Inflammatory macrophage treated with lipopolysaccharide for 4 hours (primary cell): ENCODE measurements at places on chromosomes 13 and 19.

DNA sequence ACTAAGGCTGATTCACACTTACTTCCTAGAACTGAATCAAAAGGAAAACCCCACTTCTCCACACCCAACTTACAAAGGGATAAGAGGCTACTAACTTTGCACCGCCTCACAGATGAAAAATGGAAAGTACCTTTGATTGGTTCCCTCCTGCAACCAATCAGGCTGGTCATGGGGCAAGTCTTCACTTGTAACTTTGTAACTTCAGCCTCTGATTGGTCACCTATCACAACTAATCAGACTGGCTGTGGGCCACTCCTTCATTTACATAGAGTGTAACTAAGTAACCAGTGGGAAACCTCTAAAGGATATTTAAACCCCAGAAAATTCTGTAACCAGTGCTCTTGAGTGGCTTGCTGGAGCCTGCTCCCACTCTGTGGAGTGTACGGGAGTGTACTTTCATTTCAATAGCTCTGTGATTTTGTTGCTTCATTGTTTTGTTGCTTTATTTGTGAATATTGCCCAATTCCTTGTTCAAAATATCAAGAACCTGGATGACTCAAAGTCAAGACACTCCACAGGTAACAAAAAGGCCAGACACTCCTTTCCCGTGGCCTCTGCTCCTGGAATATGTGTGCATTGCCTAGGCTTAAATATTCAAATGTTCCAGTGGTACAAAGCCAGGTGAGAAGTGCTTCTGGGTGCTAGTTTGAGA lies 50.5 kb downstream of the RFC3 start:
- no peak for DNase-seq

DNA sequence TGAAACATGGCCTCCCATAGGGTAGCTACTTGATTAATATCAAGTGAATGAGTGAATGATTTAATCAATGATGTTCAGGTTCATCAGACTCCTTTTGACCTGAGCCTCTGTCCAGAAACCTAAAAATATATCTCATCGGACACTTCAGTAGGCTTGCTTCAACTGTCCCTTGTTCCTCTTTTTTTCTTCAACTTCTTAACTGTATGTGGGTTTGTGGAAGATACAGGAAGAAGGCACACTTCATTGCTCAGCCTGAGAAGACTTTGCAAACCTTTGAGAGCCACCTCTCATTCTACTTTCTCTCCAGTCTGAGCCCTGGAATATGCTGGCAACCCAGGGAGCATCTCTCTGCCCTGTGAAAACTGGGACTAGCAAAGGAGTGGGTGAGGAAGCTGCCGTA lies 557.0 kb downstream of the FGF9 start:
- DNase-seq = peak; percentile 0

DNA sequence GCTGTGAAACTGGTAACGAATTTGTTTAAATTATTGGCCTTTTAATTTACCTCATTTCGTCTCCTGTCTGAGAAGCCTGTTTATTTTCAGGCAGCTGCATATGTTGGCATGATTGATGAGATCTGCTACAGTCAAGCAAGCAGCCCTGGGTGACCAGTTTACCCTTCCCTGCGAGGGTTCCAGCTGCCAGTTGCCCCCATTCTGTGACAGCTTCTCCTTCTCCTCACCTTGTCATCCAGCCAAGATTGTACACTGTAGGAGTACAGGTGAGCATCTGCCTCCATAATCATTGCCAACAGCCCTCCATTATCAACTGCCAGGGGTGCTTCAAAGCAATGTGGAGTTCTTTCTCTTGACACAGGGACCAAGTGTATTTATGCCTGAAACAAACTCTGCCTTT lies 1979.9 kb upstream of the PRR20A start:
- no peak for DNase-seq

- no peak for DNase-seq
These were observed 859.1 kb downstream of the SLITRK6 start for GRCh38 chr13:84940167-84940566.

DNA sequence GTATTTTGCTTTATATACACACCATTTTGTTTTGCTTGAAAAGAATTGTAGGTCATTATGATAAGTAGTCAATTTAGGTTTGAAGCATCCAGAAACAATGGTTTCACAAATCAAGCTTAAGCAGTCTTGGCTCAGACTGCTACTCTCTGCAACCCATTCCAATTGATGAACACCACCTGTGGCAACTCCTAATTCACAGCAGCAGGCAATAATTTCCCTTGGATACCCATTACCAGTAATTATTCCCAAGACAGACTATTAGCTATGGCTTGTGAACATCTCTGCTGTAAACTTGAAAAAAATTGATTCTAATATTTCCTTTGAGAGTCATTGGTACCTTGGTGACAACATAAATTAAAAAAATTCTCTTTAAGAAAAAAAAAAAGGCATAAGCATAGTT lies 299.3 kb upstream of the SLITRK6 start:
- no peak for DNase-seq

GRCh38 chr13:97339019-97339987 lies 94.7 kb upstream of the RAP2A start:
- no peak for DNase-seq

DNA sequence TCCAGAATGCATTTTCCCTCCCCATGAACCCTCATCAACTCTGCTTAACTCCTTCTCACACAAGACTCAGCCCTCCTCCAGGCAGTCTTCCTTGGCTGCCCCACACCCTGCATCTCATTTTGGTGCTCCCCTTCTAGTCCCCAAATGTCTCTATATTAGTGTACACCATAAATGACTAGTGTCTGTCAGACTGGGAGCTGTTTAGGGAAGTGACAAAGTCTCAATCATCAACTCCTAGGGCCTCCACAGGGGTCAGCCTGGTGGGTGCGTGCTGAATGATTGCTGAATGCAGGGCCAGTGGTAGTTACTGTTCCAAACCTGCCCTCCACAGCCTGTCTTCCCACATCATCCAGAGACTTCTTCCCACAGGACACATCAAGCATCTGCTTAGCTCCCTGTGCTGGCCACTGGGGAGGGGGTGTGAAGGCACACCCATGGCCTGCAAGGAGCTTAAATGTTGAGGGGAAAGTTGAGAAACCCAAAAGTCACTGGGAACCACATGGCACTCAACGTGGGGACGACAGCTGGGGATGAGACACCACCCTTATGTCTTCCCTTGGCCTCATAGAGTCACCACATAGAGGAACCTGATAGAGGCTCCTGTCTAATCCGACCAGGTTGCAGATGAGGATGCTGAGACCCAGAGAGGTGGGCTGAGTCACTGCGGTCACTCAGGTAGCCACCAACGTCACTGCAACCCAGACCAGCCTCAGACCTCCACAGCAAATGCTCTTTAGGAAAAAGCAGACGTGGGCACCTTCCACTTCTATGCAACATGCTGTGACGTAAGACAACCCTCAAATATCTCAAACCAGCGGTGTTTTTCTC lies 79.3 kb upstream of the TM9SF2 start:
- DNase-seq = peak; percentile 59

- DNase-seq = peak; percentile 54
These were observed 74.0 kb downstream of the RUBCNL start for GRCh38 chr13:46313024-46313423.

GRCh38 chr19:49808711-49809159 lies 4.4 kb downstream of the FUZ start:
- peak; percentile 84 for DNase-seq

GRCh38 chr13:103006641-103007426 lies 59.4 kb downstream of the SLC10A2 start:
- DNase-seq = no peak
